ENCODE measurements at places on chromosomes 4 and X.

- DNase-seq = no peak
Measured at GRCh38 chr4:67575232-67576058, 16.9 kb downstream of the STAP1 start.

DNA sequence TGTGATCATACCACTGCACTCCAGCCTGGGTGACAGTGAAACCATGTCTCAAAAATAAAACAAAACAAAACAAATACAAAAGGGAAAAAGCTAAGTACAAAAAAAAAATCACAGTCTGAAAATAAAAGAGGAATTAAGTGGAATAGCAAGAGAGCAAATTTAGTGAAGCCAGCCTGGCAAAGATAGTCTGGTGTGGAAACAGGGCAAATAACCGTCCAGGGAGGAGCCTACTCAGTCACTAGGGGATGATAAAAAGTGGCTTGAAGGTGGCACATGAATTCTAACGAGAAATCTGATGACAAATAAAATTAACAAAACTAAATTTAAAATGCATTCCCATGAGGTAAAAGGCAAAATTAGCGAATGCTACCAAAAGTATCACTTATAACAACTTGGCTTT lies 8.2 kb downstream of the PDGFC start:
- no peak for DNase-seq

DNA sequence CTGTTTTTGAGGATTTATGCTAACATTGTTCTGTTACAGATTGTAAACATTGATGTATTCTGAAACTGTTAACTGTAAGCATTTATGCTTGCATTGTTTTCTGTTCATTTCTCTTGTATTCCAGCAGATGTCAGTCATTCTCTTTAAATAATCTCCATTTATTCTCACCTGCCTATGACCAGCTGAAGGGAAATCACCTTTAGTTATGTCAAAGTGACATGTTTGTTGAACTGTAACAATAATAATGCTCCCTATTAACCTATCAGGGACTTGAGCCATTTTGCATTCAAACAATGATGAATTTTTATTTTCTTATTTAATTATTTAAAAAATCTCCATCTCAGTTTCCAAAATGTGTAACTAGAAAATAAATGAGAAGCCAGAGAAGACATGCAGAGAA lies 58.0 kb downstream of the SPCS3 start:
- no peak for DNase-seq

- DNase-seq = no peak
Measured at GRCh38 chr4:14749910-14750309, 252.4 kb upstream of the CPEB2 start.

GRCh38 chr4:15130441-15130840 lies 128.2 kb downstream of the CPEB2 start:
- DNase-seq = no peak

GRCh38 chr4:38800366-38800765 lies 4.2 kb downstream of the TLR1 start:
- DNase-seq = no peak

DNA sequence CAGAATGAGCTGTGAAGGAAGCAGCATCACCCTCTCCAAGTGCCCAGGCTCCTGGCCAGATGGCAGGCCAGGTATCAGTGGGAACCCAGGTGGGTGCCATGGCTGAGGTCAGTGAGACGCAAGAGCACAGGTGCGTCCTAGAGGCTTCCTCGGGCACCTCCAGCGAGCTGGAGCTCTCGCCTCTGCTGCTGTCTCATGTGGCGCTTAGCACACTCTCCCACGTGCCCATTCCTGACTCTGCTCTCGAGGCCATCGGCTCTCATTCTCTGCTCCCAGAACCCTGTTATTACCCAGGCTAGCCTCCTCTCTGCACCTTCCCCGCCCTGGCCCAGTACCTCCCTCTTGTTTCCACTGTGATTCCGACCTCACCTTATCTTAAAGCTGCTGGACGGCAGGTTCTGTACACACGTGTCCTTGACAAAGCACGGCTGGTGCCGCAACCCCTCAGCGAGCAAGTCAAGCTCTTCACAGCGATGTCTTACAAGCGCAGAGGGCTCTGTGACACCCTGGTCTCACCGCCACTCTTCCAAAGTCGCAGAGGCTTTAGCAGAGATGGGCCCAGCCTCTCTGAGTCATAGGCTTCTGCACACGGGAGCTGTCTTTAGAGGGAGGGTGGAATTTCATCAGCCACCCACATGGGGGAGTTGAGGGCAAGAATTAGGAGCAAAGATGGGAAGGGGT lies 15.4 kb upstream of the MSANTD1 start:
- peak; percentile 48 for DNase-seq

DNA sequence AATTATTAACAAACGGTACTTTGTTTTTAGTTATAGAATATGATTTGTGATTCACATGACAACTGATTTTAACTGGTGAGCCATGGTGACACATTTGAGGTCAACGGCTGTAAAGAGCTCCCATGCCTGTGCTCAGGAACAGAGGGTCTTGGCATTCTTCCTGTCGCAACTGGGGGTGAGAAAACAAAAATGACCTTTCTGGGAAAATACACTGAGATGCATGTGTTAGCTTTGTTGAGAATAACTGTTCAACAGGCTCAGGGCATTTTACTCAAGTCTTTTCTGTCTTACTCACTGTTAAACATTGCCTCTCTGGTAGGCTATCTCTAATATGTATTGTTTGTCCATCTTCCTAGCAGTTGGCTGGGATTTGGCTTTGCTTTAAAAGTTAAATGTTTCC lies 57.1 kb upstream of the HPGD start:
- no peak for DNase-seq

- peak; percentile 70 for DNase-seq
Measured at GRCh38 chr4:55078987-55079386, 46.4 kb downstream of the KDR start.

DNA sequence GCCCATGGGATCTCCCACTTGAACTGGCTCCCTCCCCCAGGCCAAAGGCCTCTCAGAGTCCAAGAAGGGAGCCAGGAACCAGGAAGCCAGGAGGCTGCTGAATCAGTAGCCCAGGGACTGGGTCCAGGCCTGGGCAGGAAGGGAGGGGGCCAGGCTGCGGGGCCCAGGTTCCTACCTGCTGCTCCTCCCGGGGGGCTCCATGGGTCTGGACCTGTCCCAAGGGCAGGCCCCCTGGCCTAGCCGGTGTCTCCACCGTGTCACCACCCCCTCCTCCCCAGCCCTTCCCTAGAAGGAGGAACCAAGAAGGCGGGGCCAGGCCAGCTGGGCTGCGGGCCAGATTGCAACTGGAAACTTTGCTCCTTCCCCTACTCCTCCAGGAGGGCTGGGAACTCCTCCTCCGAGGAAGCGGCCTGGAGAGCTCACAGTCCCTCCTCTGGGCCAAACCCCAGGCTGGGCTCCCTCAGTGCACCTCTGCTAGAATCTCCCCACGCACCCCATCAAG lies at the start of gene IQSEC2:
IQSEC2 (minus strand) TSS at position 264 of the 502 bp plus-strand sequence.
- DNase-seq = peak; percentile 79

- no peak for DNase-seq
Measured at GRCh38 chr4:879729-880077, 52.4 kb downstream of the GAK start.

DNA sequence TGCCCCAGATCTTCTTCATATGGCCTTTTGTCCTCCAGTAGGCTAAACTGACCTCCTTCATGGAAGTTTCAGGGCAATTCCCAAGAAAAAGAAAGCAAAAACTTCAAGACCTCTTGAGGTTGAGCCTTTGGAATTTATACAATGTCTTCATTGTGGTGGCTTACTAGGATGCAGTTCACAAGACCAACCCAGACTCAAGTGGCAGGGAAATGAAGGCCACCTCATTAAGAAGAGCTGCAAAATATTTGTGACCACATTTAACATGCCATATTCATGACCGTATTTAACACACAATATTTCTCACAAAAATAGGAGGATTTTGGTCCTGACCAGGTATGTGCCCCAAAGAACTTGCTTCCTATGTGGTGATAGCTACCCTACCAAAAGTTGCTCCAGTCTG lies 605.5 kb upstream of the PITX2 start:
- DNase-seq = peak; percentile 57

GRCh38 chr4:70701271-70701670 lies 12.9 kb downstream of the UTP3 start:
- no peak for DNase-seq

- DNase-seq = no peak
Measured at GRCh38 chr4:188032170-188032569, 36.6 kb downstream of the ZFP42 start.

- no peak for DNase-seq
Measured at GRCh38 chrX:33465137-33465536, 253.8 kb upstream of the DMD start.

DNA sequence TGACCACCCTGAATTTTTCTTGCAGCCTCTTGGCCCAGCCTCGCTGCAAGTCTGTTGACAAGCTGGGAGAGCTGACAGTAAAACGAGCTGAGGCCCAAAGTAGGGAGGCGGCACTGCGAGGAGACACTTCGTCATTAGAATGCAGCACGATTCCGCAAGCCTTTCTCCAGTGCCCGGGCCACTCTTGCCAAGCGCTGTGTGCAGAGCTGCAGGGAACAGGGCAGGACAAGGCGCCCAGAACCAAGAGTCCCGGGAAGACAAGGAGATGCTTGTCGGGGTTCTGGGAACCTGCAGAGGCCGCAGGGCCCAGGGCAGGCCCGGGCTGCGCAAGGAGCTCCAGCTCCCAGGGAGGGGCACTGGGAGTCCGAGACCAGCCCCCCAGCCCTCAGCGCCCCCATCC lies 187.1 kb downstream of the BCOR start:
- no peak for DNase-seq

GRCh38 chrX:145003443-145003842 lies 243.9 kb upstream of the SPANXN1 start:
- no peak for DNase-seq

DNA sequence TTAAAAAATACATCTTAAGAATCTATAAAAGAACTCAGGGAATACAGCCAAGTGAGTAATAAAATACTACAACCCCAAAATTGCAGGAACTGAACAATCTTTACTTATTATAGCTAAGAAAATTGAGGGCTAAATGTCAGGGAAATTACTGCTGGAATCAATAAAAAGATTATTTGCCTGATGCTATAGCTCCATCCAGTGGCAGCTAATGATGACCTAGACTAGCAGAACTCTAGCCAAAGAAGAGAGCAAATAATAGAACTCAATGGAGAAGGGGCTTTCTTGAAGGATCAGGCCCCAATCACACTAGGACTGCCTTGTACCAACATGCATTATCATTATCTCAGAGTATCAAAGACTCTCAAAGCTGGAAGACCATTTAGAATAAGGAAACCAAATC lies 85.0 kb upstream of the FAM241A start:
- peak; percentile 45 for DNase-seq

GRCh38 chr4:74014332-74014731 lies 15.9 kb upstream of the CXCL5 start:
- peak; percentile 7 for DNase-seq

DNA sequence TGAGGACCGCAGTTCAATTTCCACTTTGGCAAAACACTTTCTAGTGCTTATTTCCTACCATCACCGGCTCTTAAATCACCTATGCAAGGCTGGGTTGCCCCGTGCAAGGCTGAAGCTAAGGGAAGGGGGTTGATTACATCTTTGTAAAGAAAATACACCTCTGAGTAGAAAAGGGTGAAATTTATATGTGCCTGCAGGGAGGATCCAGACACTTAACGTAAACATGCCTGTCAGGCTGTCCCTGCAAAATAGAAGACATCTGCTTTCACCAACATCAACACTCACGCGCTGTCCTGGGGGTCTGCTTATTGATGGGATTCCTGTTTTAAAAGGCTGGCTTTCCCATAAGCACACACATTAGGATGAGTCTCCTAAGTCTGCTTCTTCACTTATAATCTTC lies 92.0 kb downstream of the PRKX start:
- no peak for DNase-seq

- no peak for DNase-seq
Measured at GRCh38 chrX:15507005-15507404, 6.4 kb downstream of the BMX start.

GRCh38 chrX:139202742-139203420 lies 327.7 kb upstream of the F9 start:
- DNase-seq = no peak

DNA sequence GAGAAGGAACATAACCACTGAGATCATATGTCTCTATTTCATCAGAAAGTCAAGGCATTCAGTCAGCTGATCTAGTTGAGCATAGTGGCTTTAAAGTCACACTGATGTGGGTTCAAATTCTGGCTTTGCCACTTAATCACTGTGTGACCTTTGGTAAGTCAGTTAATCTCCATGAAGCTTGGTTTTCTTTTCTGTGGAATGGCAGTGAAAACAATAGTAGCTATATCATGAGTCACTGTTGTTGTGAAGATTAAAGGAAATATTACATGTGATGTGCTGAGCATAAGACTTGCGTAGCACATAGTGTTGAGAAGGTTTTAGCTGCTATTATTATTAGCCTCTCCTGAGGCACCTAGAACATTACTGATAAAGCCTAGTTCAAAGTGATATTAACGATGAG lies 242.2 kb downstream of the FMR1NB start:
- DNase-seq = no peak

DNA sequence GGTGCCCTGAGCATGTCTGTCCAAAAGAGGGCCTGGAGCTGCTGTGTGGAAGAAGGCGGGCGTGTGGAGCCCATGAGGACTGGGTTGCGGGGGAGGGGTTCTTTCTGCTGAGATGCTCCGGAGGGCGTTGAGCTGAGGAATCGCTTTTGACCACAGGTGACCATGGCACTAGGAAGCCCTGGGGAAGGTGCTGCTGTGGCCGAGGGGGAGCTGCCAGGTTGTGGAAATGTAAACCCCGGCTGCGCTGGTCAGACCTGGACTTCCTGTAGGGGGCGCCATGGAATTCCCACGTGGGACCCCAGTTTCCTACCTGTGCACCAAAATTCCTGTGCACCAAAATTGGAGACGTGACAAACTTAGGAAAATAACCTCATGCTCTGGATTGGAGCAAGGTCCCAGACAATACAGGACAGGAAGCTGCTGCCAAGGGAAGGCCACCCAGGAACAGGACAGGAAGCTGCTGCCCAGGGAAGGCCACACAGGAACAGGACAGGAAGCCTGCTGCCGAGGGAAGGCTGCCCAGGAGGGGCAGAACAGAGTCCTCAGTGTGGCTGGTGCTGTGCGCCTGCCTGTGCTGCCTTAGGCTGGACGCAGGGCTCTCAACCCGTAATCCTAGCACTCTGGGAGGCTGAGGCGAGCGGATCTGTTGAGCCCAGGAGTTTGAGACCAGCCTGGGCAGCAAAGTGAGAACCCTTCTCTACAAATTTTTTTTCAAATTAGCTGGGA lies 28.4 kb upstream of the UVSSA start:
- no peak for DNase-seq

DNA sequence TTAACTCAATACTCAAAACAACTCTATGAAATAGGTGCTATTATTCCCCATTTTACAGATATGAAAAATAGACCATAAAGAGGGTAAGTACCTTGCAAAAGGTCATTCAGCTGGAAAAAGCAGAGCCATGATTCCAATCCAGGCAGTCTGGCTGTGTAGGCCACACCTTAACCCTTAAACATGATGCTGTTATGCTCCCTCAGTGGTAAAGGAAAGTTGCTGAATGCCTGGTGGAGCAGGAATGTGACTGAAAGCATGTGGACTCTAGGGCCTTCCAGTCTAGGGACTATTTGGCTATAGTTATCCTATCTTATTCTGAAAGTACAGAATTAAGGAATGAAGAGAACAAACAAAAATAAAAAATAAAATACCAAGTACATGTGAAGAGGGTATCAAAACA lies 19.6 kb downstream of the RP2 start:
- DNase-seq = no peak

All from fibroblast of skin of right quadriceps (primary cell).